ENCODE measurements at places on chromosomes 1 and 21. TPM values are rescaled to one million over a fixed set of nuclear protein-coding genes. Genes with fewer than 3 reads are reported as not detected.

- peaks cover 13% of the 10 kb centered on the region for H3K36me3 ChIP-seq
- H3K4me3 ChIP-seq, result peak overlapping the region; percentile 86
- DNase-seq, result no peak
- H3K4me1 ChIP-seq, result peaks cover 47% of the 10 kb centered on the region
Measured at GRCh38 chr1:228488818-228489674, 1.9 kb downstream of the RNF187 start.

DNA sequence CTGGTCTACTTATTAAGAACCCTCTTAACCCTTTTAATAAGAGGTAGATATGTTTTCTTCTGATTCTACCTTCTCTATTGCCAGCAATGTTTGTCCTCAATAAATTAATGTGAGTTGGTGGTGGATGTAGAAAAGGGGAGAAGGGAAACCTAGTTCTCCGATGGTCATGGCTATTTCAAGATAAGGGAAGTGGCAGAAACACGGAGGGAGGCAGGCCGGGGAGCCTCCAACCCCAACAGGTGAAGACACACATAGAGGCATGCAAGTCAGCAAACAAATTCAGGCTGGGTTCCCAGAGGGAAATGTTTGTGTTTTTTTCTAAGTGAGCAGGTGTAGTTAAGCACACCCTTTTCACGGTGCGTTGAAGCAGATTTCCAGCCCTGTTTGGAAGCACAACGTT, 31.0 kb upstream of the CLDN14 start:
- H3K36me3 ChIP-seq, result no peaks in the 10 kb centered on the region
- H3K4me3 ChIP-seq, result no peak overlapping the region
- no peak for DNase-seq

DNA sequence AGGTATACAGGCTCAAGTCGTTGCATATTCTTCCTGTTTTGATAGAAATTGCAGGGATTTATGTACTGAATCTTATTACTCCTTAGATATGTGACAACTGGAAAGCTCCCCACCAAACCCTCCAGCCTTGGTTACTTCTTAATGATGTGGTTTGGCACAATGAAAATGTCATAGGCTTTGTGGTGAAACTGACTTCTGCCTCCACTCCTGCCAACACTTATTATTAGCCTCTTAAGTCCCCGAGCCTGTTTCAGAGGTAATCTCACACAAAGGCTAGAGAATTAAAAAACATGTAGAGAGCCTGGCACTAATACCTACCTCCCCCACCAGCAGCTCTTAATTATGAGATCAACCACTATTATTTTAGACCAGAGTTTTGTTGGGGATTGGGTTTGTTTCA, 4.2 kb downstream of the COX20 start:
- peaks cover 64% of the 10 kb centered on the region for H3K4me1 ChIP-seq
- H3K4me3 ChIP-seq, result peak overlapping the region; percentile 18
- H3K27ac ChIP-seq, result peak overlapping the region; percentile 3
- no peak for DNase-seq
- H3K27me3 ChIP-seq, result no peaks in the 10 kb centered on the region
- H3K36me3 ChIP-seq, result peaks cover 68% of the 10 kb centered on the region

DNA sequence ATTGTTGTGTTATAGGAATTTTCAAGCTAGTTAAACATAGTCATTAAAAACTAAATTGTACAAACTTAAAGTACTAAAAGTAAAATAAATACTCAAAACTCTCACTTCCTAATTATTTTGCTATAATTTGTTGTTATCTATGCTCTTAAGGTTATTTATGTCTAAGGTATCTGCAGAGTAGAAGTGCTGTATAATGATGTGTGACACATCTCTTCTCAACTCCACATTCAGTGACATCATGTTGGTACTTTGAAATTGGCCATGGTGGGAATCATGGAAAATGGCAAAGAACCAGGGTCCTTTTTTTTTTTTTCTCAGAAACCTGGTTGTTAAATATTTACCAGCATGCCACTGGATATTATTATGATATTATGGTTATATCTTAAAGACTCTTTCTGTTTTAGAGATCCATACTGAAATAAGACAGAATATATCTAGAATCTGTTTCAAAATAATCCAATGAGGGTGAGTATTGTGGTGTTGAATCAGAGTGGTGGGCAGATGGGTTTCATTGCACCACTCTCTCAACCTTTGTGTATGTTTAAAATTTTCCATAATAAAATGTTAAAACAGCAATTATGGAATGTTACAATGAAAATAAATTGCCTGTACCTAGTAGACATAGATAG, 22.4 kb downstream of the LRRC8B start:
- H3K4me3 ChIP-seq, result no peak overlapping the region
- H3K27ac ChIP-seq, result no peak overlapping the region
- H3K4me1 ChIP-seq, result peaks cover 69% of the 10 kb centered on the region

GRCh38 chr1:38210021-38210894, 163.7 kb upstream of the POU3F1 start:
- H3K27ac ChIP-seq, result no peak overlapping the region
- no peak for DNase-seq
- no peaks in the 10 kb centered on the region for H3K36me3 ChIP-seq
- H3K4me1 ChIP-seq, result peaks cover 6% of the 10 kb centered on the region
- no peak overlapping the region for H3K4me3 ChIP-seq

- H3K27ac ChIP-seq, result no peak overlapping the region
- H3K27me3 ChIP-seq, result no peaks in the 10 kb centered on the region
- DNase-seq, result no peak
- no peaks in the 10 kb centered on the region for H3K4me1 ChIP-seq
- peaks cover 4% of the 10 kb centered on the region for H3K36me3 ChIP-seq
Measured at GRCh38 chr1:19100028-19100427, 110.0 kb downstream of the UBR4 start.

- peak; percentile 4 for DNase-seq
- peaks cover 2% of the 10 kb centered on the region for H3K36me3 ChIP-seq
- no peaks in the 10 kb centered on the region for H3K4me1 ChIP-seq
- no peaks in the 10 kb centered on the region for H3K27me3 ChIP-seq
- no peak overlapping the region for H3K4me3 ChIP-seq
Measured at GRCh38 chr21:46121286-46122221, 23.6 kb downstream of the COL6A2 start.

GRCh38 chr1:107669996-107670395, 295.0 kb downstream of the VAV3 start:
- H3K36me3 ChIP-seq, result peaks cover 5% of the 10 kb centered on the region
- no peak for DNase-seq
- H3K27me3 ChIP-seq, result no peaks in the 10 kb centered on the region
- H3K4me1 ChIP-seq, result no peaks in the 10 kb centered on the region

DNA sequence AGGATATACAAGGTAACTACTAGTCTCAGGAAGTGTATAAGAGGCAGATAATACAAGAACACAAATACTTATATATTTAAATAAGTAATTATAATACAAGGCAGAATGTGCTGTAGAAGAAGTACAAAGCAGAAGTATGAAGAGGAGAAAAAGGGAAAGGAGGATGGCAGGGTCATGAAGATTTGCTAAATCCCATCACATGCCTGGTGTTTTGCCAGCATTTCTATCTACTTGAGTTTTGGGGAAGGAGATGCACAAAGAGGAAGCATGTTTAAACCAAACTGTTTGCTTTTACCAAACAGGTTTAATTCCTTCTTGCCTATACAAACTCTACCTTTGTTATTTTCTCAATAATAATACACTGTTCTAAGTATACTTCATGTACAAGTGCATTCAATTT, 60.9 kb upstream of the PODN start:
- H3K4me3 ChIP-seq, result no peak overlapping the region
- peaks cover 21% of the 10 kb centered on the region for H3K36me3 ChIP-seq
- no peaks in the 10 kb centered on the region for H3K27me3 ChIP-seq
- H3K27ac ChIP-seq, result no peak overlapping the region
- no peaks in the 10 kb centered on the region for H3K4me1 ChIP-seq

DNA sequence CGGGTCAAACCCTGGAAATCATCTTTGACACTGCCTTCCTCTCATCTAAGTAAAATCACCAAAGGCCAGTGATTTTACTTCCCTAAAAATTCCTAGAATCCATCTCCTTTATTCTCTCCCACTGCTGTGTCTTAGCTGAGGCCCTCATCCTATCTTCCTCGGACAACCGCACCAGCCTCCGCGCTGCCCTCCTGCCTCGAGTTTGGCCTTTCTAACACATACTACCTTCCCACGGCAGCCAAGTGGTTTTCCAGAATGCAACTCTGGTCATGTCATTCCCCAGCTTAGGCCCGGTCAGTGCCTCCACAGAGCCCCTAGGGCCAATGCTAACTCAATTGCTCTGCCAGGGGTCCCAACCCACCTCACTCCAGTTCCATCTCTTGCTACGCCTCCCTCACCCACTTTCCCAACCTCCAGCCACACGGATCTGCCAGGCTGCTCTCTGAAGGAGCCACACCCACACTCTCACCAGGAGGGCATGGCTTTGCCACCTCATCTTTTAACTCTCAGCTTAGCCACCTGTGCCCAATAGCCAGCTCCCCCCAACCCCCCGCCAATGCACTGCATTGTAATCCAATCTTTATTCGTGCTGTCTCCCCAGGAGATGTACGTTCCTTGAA, 6.8 kb downstream of the TMEM9 start:
- no peak for DNase-seq
- H3K27me3 ChIP-seq, result no peaks in the 10 kb centered on the region
- H3K4me1 ChIP-seq, result peaks cover 15% of the 10 kb centered on the region
- H3K27ac ChIP-seq, result no peak overlapping the region
- H3K36me3 ChIP-seq, result peaks cover 5% of the 10 kb centered on the region

DNA sequence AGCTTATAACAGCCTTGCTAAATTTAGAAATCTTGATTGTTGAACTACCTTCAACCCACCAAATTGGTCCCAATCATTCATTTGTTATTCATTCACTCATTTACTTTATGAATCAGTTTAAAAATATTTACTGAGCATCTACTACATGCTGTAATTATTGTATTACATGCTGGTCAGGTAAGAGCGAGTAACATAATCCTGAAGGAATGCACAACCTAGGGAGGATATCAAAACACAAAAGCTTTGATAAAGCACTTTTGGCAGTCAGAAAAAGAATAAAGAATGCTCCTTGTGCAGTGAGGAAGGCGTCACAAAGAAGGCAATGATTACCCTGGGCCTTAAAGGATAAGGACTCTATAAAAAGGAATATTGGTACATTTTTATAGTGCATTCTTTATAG, 518.9 kb upstream of the NR5A2 start:
- H3K4me1 ChIP-seq, result no peaks in the 10 kb centered on the region
- no peak for DNase-seq
- H3K27me3 ChIP-seq, result no peaks in the 10 kb centered on the region
- H3K4me3 ChIP-seq, result no peak overlapping the region

DNA sequence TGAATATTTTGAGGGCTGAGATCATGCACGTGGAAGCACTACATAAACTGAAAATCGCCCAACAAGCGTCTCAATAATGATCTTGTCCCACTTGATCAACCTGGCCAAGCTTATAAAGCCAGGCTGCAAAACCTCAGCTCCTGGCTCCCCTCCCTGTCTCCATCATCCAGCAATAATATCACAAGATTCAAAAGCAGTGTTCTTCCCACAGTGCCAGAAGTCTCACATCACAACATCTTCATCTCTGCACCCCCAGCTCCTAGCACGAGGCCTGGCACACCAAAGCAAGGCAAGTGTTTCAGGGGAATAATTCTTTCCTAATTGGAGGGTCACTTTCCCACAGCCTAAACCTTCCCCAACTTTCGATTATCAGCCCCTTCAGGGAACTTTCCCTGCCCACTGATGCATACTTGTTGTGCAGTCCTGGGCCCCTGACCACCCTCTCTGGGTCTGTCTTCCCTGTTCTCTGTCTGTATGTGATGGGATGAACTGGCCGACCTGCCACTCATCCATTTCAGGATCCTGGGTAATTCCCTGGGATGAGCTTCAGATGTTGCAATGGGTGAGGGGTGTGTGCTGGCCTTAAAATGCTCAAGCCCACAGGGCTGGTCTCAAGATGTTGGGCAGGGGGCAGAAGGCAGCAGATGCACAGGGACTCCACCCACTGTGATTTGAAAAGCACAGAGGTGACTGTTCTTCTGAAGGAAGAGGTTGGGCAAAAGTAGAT, 129.0 kb downstream of the DMRTB1 start:
- H3K27ac ChIP-seq, result no peak overlapping the region
- DNase-seq, result no peak
- no peaks in the 10 kb centered on the region for H3K27me3 ChIP-seq

DNA sequence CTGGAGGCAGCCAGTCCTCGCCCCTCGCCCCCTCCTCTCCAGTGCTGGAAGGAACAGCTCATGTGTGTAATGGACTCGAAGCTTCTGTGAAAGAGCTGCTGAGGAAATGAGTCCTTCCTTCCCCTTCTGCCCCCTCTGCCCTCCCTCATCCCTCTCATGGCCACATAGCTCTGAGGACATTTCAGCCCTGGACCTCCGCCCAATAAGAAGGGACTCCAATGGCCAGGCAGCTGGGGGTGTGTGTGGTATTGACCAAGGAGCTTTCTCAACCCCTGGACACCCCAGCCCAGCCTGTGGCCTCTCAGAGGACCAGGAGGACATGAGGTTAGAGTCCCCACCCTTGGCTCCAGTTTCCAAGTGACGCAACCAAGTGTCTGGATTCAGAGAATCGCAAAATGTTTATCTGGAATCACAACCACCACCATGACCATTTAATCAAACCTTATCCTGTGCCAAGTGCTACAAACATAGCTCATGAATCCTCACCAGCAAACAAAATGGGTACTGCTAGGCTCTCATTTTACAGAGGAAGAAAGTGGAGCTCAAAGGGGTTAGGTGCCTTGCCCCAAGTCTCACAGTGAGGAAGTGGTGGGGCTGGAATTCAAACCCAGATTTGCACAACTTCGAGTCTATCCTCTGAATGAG, 47.8 kb upstream of the ECE1 start:
- H3K27me3 ChIP-seq, result no peaks in the 10 kb centered on the region
- DNase-seq, result no peak
- H3K27ac ChIP-seq, result peak overlapping the region; percentile 73
- peaks cover 45% of the 10 kb centered on the region for H3K4me1 ChIP-seq
- no peak overlapping the region for H3K4me3 ChIP-seq

- no peak for DNase-seq
- peaks cover 6% of the 10 kb centered on the region for H3K4me1 ChIP-seq
- peak overlapping the region; percentile 23 for H3K27ac ChIP-seq
- H3K4me3 ChIP-seq, result peak overlapping the region; percentile 60
- no peaks in the 10 kb centered on the region for H3K27me3 ChIP-seq
Measured at GRCh38 chr1:16204634-16205333, 7.7 kb downstream of the ARHGEF19 start.

DNA sequence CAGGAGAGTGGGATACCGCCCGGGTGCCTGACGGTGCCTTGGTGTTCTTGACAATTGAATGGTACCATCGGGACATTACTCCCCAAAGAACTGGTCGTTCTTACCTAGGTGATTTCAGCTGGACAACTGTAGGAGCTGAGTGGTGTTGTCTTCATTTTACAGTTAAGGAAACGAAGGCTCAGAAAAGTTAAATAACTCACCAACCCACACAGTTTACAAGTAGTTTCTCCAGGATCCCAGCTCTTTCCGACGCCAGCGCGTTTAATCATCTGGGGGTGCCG, 1.6 kb downstream of the PIK3CD start:
- peaks cover 80% of the 10 kb centered on the region for H3K4me1 ChIP-seq
- H3K36me3 ChIP-seq, result peaks cover 5% of the 10 kb centered on the region
- H3K27me3 ChIP-seq, result no peaks in the 10 kb centered on the region
- peak overlapping the region; percentile 96 for H3K27ac ChIP-seq
- H3K4me3 ChIP-seq, result peak overlapping the region; percentile 95
- DNase-seq, result peak; percentile 26

GRCh38 chr1:226664413-226665101, 74.5 kb downstream of the ITPKB start:
- H3K4me1 ChIP-seq, result peaks cover 5% of the 10 kb centered on the region
- no peak for DNase-seq
- peaks cover 3% of the 10 kb centered on the region for H3K36me3 ChIP-seq
- H3K27ac ChIP-seq, result no peak overlapping the region
- H3K27me3 ChIP-seq, result no peaks in the 10 kb centered on the region
- H3K4me3 ChIP-seq, result peak overlapping the region; percentile 86

The RAB13 gene
- 2.8 TPM for total RNA-seq

The FCRL6 gene
- total RNA-seq, result 2.1 TPM

The TCHHL1 gene
- total RNA-seq, result not detected

The PDE9A gene
- 15.7 TPM for total RNA-seq

Measured in naive thymus-derived CD8-positive, alpha-beta T cell (primary cell).